ENCODE measurements at places on chromosomes 1 and 21.

GRCh38 chr1:4585216-4585615 lies 69.2 kb upstream of the AJAP1 start:
- peak; percentile 33 for DNase-seq

DNA sequence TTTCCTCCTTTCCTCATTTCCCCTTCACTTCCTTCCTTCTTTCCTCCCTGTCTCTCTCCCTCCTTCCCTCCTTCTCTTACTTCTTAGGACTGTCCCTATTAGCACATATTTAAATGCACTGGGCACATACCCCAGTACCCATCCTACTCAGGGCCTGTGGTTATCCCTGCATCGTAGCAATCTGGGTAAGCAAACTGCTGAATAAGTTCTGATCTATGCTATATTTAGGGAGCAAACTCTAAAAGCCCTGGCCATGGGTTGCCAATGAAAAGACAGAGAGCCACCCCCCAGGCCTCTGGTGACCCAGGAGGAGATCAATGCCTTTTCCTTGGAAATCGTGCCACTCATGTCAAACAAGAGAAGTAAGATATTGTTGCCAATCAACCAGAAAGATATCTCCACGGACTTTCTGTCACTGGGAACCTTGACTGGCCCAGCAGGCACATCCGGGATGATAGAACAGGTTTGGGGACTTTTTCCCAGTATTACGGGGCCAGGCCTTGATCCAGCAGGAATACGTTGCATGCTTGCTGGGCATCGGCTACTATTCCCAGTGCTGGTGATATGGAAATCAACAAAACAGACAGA lies 5.4 kb downstream of the FAM3B start:
- DNase-seq, result no peak

GRCh38 chr1:68528243-68528642 lies 31.4 kb upstream of the DEPDC1 start:
- no peak for DNase-seq

DNA sequence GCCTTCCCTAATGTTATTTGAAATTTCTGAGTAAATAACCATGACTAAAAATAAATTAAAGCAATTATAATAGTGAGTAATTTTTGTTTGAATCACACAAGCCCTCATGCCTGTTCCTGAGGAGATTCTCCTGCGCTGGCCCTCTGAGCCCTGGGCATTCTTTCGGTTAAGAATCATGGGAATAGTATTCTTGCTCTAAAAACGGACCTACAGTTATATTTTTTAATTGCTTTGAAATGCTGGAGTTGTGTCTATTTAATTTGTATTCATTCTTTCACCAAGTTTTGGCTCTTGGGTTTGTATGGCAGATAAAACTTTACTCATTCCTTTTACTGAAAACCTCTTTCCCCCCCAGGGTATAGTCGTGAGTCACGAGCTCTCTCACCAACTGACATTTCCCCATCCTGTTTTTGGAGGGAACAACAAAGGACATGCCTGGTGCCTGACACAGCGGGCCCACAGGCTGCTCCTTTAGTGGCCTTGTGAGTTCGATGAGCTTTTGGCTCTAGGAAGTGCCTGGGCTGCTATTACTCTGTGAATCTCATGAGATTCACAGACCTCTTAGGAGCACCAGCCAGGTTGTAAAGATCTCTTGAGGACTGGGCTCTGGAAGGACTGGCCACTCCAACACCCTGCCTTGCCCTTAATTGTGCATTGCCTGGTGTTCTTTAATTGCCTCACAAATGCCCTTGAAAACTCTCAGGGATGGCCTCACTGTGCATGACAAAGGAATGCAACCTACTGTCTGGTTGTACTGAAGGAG lies 58.6 kb downstream of the DDR2 start:
- no peak for DNase-seq

DNA sequence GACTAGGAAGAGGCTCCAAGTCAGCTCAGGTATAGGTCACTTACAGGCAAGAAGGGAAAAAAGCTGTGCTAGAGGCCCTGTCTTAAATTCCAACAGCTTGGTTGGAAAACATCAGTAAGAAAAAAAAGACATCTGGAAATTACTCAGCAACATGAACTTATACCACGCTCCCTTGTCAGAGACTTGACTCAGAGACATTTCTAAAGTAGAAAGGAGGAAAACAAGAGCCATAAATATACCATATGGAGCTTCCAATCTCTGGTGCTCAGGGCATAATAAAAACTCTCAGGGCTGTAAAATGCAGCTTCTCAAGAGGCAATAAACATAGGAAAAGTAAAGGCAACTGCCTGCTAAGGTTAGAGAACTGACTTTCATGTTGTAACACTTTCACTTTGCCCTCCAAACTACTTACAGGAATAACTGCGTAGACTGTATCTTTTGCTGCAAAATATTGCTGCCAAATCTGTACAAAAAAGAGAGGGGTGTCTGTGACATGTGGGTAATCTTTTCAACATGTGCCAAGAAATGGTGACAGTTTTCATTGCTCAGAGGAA lies 14.7 kb downstream of the ATPAF1 start:
- no peak for DNase-seq

- DNase-seq, result no peak
These were observed 81.0 kb downstream of the PDE9A start for GRCh38 chr21:42734323-42734971.

DNA sequence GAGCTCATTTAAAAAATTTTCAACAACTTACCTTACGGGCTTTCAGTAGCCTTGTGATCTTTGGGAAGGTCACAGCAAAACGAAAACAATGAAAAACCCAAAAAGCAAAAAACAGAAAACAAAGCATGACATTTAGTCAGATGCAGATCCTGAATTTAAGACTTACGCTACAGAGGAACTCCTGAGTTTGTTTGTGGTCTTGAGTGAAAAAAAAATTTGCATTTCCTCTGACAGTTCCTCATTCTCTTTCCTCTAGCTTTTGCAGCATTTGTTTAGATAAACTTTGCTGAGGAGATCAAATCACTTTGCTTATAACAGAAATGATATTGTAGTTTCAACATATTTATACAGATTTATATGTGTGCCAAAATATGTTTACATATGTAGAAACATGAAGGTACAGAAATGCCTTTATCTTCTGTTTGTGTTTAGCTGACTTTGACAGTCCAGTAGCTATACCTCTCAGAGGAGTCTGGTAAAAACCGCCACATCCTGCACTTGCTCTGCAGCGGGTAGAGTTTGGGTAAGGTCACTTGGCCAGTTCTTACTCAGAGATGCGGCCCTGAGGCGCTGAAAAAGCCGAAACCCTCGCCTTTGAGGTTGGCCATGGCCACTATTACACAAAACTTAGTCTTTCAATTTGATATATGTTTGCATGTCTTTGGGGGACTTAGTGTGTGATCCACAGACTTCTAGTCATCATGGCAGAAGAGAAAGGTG lies 142.5 kb downstream of the TNR start:
- no peak for DNase-seq

GRCh38 chr1:241413974-241414373 lies 57.0 kb upstream of the RGS7 start:
- no peak for DNase-seq

- DNase-seq, result no peak
These were observed 497.4 kb downstream of the DPYD start for GRCh38 chr1:97423403-97423802.

GRCh38 chr1:15956150-15956549 lies 19.8 kb downstream of the ZBTB17 start:
- no peak for DNase-seq

GRCh38 chr1:57019236-57019839 lies 53.5 kb upstream of the C8B start:
- DNase-seq, result no peak

- no peak for DNase-seq
These were observed 4.0 kb upstream of the IFI16 start for GRCh38 chr1:159005676-159006075.

DNA sequence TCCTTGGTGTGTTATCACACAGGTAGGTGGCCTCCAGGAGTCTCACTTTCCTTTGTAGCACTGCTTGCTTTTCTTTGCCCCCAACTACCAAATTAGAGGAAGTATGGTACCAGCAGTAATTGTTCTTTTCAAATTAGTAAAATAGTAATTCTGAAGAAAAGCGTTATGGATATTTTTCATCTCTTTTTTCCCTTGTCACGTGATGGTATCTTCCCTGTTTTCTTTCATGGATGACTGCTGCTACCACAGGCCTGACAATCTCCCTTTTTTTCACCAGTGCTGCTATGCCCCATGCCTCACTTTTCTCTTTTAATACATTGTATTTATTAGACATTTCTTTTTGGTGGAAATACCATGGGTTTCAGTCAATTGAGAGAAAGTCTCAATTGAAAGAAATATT lies 3.3 kb downstream of the ZBTB37 start:
- no peak for DNase-seq

DNA sequence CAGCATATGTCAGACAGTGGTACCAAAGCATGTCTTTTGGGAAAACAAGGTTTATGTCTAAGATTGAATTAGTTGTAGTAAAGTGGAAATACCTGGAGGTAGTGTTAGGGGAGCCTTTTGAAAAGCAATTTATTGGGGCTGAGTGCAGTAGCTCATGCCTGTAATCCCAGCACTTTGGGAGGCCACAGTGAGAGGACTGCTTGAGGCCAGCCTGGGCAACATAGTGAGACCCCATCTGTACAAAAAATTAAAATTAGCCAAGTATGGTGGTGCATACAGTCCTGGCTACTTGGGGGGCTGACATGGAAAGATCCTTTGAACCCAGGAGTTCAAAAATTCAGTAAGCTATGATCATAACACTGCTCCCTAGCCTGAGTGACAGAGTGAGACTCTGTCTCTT lies 7.3 kb downstream of the ZMPSTE24 start:
- no peak for DNase-seq

GRCh38 chr1:10754568-10755329 lies 41.7 kb downstream of the CASZ1 start:
- DNase-seq, result no peak

DNA sequence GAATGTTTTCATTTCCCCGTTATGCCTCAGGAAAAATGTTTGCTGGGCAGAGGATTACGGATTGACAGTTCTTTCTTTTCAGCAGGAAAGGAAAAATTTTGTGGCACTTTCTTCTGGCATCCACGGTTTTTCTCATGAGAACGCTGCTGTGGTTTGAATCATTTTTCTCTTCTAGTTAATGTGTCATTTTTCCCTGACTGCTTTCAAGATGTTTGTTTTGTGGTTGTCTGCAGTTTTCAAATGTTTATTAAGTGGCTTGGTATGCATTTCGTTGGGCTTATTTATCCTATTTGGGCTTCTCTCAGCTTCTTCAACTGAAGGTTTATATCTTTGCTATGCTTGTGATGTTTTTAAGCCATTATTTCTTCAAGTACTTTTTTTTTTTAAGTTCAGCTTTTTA lies 359.0 kb downstream of the RGS7 start:
- no peak for DNase-seq

DNA sequence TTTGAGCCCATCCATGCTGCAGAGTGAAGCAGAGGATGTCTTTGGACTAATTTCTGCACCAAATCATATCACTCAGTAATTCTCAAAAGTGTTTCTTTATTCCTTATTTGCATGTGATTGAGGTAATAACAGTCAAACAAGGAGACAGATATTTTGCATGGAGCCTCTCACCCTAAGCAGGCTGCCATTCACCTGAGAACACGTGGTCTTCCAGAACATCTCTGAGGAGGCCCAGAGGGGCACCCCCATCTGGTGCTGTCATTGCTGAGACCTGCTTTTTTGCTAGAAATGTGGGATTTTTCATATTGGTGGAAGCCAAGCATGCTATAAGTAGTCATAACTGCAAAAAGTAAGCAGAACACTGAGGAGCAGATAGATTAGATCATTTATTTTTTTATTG lies 7.7 kb downstream of the SLC37A1 start:
- DNase-seq, result no peak
